ENCODE measurements at places on chromosomes 3 and 15. TPM values are rescaled to one million over a fixed set of nuclear protein-coding genes. Genes with fewer than 3 reads are reported as not detected.

The CGNL1 gene
- 9.0 TPM for total RNA-seq

The ZIC4 gene
- total RNA-seq = not detected

The TM6SF1 gene
- 0.48 TPM for total RNA-seq

The HHLA2 gene
- not detected for total RNA-seq

The AGBL1 gene
- total RNA-seq = not detected

The SMCO1 gene
- not detected for total RNA-seq

The IL20RB gene
- 94.7 TPM for total RNA-seq

The NPHP3 gene
- total RNA-seq = 10.1 TPM
